ENCODE measurements at places on chromosomes 3 and 15.

- no peak for DNase-seq
These were observed 2.1 kb downstream of the CMC1 start for GRCh38 chr3:28243424-28244106.

- DNase-seq: no peak
These were observed 541.3 kb downstream of the UNC13C start for GRCh38 chr15:54519577-54519976.

GRCh38 chr15:25939122-25939521 is 76.0 kb upstream of the ATP10A start:
- no peak for DNase-seq

- no peak for DNase-seq
These were observed 534.4 kb downstream of the ZNF385D start for GRCh38 chr3:21216598-21216997.

GRCh38 chr3:127305499-127306060 is 17.7 kb upstream of the PRR20G start:
- DNase-seq: no peak

GRCh38 chr15:90423801-90424319 is 35.8 kb downstream of the IQGAP1 start:
- no peak for DNase-seq

DNA sequence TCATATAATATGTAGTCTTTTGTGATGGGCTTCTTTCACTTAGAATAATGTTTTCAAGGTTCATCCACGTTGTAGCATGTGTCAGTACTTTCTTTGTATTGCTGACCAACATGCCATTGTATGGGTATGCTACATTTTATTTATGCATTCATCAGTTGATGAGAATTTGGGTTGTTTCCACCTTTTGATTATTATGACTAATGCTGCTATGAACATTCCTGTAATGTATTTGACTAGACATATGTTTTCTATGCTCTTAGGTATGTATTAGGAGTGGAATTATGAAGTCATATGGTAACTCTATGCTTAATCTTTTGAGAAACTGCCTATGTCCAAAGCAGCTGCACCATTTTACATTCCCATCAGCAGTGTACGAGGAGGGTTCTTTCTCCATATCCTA is 3.2 kb upstream of the PODXL2 start:
- DNase-seq: no peak

DNA sequence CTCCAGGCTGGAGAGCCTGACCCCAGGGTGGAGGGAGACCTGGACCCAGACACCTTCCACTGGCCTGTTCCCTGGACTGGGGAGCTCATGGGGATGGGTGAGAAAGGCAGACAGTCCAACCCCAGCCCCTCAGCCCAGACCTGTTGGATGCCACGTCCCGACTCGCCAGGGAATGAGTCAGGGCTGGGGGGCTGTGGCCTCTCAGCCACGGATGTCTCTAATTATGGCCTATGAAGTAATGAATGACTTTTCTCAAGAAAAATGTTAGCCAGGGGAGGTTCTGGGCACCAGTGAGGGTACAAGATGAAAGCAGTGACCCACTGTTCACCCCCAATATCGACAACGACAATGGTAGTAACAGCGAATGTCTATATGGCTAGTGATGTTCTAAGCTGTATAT is 107.0 kb upstream of the RPL32 start:
- no peak for DNase-seq

GRCh38 chr15:59237924-59238331 is 31.3 kb downstream of the LDHAL6B start:
- no peak for DNase-seq

DNA sequence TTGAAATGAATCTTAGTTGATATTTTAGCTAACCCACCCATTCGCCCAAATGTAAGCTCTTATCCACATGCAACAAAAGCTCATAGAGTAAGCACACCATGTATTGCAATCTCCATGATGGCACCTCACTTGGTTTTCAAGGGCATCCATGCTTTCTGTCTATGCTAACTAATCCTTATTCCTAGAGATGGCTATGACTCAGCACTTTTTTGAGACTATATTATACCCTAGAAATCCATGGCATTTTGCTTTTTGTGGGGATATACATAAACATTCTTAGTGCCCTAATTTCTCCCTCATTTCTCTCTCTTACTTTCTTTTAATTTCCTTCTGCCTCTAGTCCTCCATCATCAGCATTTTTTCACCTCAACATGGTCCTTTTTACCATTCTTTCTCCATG is 168.5 kb upstream of the STT3B start:
- DNase-seq: no peak

DNA sequence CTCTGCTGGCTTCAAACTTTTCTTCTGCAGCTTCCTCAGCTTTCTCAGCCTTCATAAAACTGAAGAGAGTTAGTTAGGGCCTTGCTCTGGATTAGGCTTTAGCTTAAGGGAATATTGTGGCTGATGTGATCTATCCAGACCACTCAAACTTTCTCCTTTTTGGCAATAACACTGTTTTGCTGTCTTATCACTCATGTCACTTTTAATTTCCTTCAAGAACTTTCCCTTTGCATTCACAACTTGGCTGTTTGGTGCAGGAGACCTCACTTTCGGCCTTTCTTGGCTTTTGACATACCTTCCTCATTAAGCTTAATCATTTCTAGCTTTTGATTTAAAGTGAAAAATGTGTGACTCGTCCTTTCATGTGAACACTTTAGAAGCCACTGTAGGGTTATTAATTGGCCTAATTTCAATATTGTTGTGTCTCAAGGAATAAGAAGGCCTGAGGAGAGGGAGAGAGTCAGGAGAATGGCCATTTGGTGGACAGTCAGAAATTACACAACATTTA is 60.7 kb downstream of the SLC24A1 start:
- no peak for DNase-seq
